ENCODE measurements at places on chromosomes 6 and 20.

DNA sequence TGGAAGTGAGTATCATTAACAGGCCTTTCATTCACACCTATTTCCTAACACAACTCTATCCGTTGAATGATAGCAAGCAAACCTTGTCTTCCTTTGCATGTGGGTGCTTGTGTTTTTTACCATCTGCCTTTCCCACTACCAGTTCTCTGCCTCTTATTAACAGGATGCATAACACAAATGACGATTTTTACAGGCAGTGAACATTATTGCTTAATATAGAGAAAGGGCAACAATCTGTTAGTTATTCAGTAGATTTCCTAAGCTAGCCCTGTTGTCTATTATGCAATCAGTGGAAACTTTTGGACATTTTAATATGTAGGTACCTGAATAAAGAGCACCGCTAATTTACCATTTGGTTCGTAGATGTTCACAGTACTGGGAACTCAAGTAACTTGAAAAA is 348.8 kb upstream of the PLCB4 start:
- no peak overlapping the region for H3K27ac ChIP-seq
- no peak for DNase-seq
- no peaks in the 10 kb centered on the region for H3K36me3 ChIP-seq
- H3K27me3 ChIP-seq = no peaks in the 10 kb centered on the region

DNA sequence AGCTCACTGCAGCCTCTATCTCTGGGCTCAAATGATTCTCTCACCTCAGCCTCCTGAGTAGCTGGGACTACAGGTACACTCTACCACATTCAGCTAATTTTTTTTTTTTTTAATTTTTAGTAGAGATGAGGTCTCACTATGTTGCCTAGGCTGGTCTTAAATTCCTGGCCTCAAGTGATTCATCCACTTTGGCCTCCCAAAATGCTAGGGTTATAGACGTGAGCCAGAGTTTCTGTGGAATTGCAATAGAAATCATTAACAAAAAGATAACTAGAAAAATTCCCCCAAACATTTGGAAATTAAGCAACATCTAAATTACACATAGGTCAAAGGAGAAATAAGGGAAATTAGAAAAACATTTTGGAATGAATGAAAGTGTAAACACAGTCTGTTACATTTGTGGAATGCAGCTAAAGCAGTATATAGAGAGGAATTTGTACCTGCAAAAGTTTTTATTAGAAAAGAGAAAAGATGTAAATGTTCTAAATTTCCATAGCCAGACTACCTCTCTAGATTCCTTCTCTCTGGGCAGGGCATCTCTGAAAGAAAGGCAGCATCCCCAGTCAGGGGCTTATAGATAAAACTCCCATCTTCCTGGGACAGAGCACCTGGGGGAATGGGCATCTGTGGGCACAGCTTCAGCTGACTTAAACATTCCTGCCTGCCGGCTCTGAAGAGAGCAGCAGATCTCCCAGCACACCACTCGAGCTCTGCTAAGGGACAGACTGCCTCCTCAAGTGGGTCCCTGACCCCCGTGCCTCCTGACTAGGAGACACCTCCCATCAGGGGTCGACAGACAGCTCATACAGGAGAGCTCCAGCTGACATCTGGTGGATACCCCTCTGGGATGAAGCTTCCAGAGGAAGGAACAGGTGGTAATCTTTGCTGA is 51.3 kb downstream of the ATRN start:
- H3K4me3 ChIP-seq = no peak overlapping the region
- H3K27me3 ChIP-seq = no peaks in the 10 kb centered on the region
- no peaks in the 10 kb centered on the region for H3K36me3 ChIP-seq
- H3K27ac ChIP-seq = no peak overlapping the region

GRCh38 chr6:33431880-33432541 is 12.1 kb downstream of the SYNGAP1 start:
- H3K4me1 ChIP-seq = peaks cover 11% of the 10 kb centered on the region
- H3K4me3 ChIP-seq = peak overlapping the region; percentile 37
- peaks cover 18% of the 10 kb centered on the region for H3K36me3 ChIP-seq
- H3K27me3 ChIP-seq = no peaks in the 10 kb centered on the region
- DNase-seq = peak; percentile 67

- peak within 1 kb of the TSS; percentile 61 for H3K27ac ChIP-seq
- H3K36me3 ChIP-seq = peaks cover 18% of the 10 kb centered on the region
- DNase-seq = peak; percentile 96
- H3K27me3 ChIP-seq = no peaks in the 10 kb centered on the region
Measured at GRCh38 chr6:43769526-43770371, at the start of gene VEGFA. Gene VEGFA, plus strand, starts transcription at chr6:43770211.

GRCh38 chr6:26273673-26274588 is 91.1 kb upstream of the BTN3A2 start:
- no peak for DNase-seq
- peaks cover 4% of the 10 kb centered on the region for H3K4me1 ChIP-seq
- no peak overlapping the region for H3K27ac ChIP-seq
- no peaks in the 10 kb centered on the region for H3K36me3 ChIP-seq

- H3K27ac ChIP-seq = no peak overlapping the region
- peaks cover 7% of the 10 kb centered on the region for H3K4me1 ChIP-seq
- DNase-seq = no peak
- peaks cover 22% of the 10 kb centered on the region for H3K36me3 ChIP-seq
- H3K27me3 ChIP-seq = peaks cover 16% of the 10 kb centered on the region
Measured at GRCh38 chr20:1390581-1391403, 2.1 kb downstream of the FKBP1A start.

GRCh38 chr6:34917626-34918285 is 28.7 kb downstream of the ANKS1A start:
- H3K4me3 ChIP-seq = no peak overlapping the region
- DNase-seq = no peak
- peaks cover 9% of the 10 kb centered on the region for H3K36me3 ChIP-seq
- H3K27ac ChIP-seq = no peak overlapping the region
- no peaks in the 10 kb centered on the region for H3K27me3 ChIP-seq
